ENCODE measurements at places on chromosomes 11 and 22.
A peak's percentile ranks its signal among the peaks of the same experiment; 100 is the strongest.

- no peak for DNase-seq
Measured at GRCh38 chr11:3224401-3225057, 5.9 kb upstream of the MRGPRG start.

DNA sequence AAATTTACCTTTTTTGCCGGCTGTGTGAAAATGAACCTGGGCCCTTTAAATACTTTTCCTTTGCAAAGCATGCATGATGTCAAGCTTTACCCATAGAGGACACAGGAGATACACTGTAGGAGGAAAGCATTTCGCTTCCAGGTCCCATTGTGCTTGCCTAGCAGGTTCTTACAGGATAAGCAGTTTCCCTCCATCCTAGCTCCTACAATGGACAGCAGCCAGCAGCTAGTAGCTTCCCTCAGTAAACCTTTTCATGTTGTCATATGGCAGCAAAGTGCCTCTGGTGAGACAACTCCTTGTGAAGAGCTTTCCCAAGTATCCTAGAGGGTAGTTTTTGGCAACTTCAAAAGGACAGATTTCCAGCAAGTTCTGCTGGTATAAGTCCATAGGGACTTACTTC is 78.4 kb downstream of the RBFOX2 start:
- no peak for DNase-seq

DNA sequence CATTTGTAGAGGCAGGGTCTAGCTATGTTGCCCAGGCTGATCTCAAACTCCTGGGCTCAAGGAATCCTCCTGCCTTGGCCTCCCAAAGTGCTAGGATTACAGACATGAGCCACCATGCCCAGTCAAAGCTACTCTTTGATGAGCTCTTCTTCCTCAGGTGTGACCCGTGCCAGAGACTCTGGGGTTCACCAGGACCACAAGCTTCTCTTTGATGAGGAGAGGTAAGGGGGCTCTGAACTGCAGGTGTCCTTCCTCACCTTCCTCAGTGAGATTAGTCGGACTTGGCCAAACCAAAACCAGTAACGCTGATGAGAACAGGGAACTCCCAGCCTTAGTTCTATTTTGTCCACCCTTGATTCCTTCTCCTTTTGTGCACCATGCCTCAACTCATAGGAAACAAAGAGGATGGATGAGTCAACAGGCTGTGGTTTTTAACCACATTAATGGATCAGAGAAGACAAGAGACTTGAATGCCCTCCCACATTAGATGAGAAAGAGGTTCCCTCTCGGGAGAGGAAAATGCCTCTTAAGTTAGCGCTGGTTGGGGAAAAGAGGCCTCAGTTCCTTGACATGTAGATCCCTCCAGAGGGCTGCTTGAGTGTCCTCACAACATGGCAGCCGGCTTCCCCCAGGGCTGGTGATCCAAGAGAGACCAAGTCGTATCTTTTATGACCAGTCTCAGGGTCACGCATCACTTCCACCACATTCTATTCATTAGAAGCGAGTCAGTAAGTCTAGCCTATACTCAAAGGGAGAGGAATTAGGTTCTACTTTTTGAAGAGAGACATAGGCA is 25.7 kb upstream of the CTR9 start:
- DNase-seq = peak; percentile 97

- DNase-seq = no peak
Measured at GRCh38 chr11:131136486-131136885, 220.2 kb upstream of the SNX19 start.

DNA sequence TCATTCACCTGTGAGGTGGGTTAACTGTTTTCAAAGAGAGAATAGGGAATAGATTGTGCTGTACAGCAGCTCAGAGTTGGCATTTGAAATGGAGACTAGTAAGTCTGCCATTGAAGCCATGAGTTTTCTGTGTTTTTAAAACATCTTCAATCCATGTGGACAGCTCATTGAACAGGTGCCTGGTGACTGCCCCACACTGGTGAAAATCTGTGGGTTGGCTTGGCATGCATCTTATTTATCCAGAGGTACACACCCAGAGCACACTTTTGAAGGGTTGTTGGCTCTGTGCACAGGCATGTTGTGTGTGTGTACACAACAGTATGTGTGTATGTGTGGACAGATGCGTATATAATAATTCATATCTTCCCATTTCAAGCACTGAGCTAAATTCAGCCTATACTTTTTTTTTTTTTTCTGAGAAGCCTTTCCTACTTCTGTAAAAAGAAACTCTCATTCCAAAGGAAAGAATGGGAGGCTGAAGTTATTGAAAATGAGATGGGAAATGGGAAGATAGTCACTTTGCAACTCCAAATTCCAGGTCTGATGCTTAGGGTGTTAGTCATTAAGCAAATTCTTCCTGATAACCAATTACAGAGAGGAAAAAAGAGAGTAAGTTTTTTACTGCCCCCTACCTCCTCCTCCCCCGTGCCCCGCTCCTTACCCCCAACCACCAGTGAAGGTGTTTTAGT is 7.0 kb upstream of the LYVE1 start:
- no peak for DNase-seq

GRCh38 chr11:86108191-86108590 is 39.3 kb upstream of the PICALM start:
- no peak for DNase-seq

DNA sequence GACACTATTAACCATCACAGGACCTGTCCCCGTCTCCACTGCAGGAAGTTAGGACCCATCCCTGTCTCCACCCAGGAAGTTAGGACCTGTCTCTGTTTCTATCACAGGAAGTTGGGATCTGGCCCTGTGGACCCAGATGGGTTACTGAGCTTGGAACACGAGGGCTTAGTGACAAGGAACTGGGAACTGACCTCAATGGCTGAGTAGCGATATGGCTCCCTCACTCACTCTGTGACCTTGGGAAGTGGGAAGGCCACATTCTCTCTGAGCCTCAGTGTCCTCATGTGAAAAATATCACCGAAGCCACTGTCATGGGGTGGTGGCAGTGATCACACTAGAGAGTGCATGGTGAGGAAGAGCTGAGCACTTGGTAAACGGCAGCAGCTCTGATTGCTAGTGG is 59.4 kb downstream of the FBLN1 start:
- DNase-seq = no peak

- DNase-seq = peak; percentile 80
Measured at GRCh38 chr11:8025816-8026215, 38.7 kb downstream of the EIF3F start.

- DNase-seq = peak; percentile 7
Measured at GRCh38 chr11:5809122-5809519, 397 bp downstream of the OR52N2 start.

GRCh38 chr11:63592975-63593395 is 21.2 kb downstream of the PLAAT3 start:
- peak; percentile 32 for DNase-seq

- no peak for DNase-seq
Measured at GRCh38 chr11:62012832-62013461, 45.5 kb upstream of the FTH1 start.

GRCh38 chr22:18073467-18073866 is 4.3 kb upstream of the PEX26 start:
- DNase-seq = no peak

GRCh38 chr11:27174672-27175210 is 134.1 kb downstream of the BBOX1 start:
- DNase-seq = no peak

GRCh38 chr11:46309814-46310259 is 32.4 kb downstream of the CREB3L1 start:
- DNase-seq = peak; percentile 50

DNA sequence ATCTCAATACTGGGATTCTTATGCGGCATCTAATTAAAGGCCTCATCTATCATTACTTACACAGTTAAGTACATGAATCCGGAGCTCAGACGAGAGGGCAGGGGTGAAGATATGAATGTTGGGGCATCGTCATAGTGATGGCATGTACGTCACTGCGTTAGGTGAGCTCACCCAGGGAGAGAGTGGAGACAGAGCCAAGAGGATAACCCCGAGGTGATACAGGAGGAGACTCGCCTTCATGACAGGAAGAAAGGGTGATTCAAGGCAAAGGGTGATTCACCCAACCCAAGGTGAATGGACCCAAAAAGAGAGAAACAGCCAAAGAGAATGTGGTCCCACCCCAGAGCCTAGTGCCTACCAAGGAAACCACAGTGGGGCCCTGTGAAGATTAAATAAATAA is 132.9 kb upstream of the BLID start:
- no peak for DNase-seq

DNA sequence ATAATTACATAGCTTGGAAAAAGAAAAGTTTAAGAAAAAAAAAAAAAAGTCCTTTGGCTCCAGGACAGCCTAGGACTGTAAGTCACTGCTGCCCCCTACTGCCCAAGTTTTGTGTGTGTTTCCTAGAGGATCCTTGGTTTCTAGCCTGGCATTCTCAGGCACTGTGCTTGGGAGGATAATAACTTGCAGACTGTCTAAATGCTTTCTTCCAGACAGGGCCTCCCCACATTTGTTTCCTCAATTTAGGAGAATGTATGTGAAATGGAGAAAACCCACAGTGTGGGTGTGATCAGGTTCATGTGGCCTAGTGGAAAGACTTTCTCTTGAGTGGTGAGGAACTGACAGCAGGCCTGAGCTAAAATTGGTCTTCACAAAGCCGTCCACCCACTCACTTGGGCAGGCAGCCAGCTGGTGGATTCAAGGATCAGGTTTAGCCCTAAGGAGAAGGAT is 191.0 kb downstream of the NAV2 start:
- peak; percentile 36 for DNase-seq

DNA sequence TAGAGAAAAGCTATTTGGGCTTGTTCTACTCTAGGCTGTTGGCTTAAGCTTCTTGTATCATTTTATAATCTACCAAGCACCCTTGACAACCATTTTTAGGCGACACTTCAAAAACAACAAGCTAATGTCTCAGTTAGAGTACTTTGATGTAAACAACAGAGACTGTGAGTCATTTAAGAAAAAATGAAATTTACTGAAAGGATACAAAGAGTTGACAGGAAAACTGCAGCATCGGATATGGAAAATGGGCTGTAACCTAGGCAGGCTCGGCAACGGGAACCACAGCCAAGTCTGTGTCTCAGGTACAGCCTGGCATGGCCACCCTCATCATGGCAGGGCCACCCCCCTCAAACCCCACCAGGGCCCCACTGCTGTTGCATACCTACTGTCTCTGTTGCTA is 4.4 kb upstream of the RNF169 start:
- DNase-seq = no peak

DNA sequence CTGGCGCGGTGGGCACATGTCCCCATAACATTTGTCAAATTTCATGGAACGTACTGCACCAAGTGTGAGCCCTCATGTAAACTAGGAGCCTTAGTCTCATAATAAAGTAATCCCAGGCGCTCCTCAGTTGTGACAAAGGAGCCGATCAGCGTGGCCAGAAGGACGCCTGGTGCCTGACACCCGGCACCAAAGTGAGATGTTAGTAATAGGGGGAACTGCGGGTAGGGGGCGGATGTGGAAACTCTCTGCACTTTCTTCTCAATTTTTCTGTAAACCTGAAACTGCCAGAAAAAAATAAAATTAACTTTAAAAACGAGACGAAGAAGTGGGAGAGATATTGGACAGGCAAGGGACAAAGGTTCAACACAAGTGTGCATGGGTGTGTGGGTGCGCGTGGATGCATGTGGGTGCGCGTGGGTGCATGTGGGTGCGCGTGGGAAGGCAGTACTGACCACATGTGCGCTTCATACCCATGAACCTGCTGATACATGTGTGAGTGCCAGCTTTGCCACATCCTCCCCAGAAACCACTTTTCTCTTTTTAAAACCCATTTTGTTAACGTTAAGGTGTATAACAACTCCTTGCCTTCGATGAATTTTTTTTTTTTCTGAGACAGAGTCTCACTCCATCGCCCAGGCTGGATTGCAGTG is 55.4 kb upstream of the LINC01488 start:
- DNase-seq = peak; percentile 28

DNA sequence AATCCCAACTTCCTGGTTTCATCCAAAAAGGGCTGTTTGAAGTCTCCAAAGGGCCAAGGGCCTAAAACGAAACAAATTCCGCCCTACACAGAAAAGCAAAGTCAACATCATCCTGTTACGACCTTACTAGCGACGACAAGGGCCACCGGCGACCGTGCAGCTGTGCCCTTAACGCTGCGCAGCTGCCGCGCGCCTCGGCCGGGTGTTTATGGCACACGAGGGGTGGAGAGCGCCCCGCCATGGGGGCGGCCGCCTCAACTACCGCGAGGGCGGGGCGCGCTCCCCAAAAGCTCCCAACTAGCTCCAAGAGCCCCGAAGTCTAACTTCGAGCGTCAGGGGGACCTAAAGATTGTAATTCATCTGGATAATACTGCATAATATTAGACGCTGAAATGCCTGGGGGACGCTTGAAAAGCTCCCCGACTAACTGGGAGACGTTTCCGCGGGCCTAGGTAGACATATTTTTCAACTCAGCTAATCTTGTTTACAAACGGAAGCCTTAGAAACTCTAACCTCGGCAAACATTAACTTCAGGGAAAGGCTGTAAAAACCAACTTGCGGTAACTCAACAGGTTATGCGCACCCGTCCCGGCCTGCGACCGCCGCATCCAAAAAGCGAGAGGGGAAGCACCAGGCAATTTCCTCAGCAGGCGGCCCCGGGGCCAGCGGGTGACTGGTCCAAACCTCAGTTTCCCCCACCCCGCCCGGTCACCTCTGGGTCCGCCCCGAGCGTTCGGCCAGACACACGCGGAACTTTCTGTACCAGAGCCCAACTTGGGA is 694 bp downstream of the TMEM123 start:
- peak; percentile 59 for DNase-seq

- DNase-seq = peak; percentile 95
Measured at GRCh38 chr11:16001899-16002426, 354.4 kb downstream of the SOX6 start.

GRCh38 chr11:85813721-85814120 is 2.8 kb upstream of the SYTL2 start:
- DNase-seq = peak; percentile 36

GRCh38 chr11:63445118-63445517 is 45.8 kb downstream of the PLAAT5 start:
- no peak for DNase-seq

DNA sequence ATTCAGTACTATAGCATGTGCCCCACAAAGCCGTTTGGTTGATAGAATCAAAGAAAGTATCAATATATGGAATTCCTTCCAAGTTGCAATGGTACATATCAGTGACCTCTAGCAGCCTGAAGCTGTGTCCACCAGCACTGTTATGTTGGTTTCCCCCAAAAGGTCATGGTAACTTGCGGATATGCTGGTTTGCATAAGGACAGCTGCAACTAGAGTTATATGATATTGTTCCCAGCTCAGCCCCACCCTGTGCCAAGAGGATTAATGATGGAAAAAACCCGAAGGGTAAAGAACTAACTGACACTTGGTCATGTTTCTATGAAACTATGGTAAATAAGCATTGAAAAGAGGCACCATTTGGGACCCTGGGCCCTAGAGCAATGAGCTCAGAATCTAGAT is 93.5 kb downstream of the PDHX start:
- DNase-seq = no peak
